ENCODE measurements at places on chromosomes 16 and 17.

DNA sequence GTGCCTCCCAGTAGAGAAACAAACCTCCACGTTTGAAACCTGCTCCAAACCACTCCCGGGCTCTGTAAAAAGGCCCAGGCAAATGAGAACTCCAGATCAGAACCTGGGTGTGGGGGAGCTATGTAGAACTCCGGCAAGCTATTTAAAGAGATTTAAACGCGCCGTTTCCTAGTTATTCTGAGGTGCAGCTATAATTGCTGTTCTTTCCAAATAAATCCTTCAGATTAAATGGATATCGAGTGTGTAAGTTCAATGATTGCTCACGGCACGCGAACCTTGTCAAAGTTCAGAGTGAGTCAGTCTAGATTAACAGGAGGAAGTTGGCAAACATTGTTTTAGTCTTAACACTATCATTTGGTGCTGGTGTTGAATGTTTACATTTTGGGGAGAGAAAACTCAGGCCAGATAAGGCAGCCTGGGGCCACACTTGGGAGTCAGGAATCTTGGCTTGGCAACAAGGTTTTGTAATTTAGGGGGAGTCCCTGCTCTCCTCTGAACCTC lies 92.9 kb upstream of the SALL1 start:
- DNase-seq, result no peak

GRCh38 chr16:66728804-66729203 lies 22.6 kb downstream of the DYNC1LI2 start:
- DNase-seq, result no peak

DNA sequence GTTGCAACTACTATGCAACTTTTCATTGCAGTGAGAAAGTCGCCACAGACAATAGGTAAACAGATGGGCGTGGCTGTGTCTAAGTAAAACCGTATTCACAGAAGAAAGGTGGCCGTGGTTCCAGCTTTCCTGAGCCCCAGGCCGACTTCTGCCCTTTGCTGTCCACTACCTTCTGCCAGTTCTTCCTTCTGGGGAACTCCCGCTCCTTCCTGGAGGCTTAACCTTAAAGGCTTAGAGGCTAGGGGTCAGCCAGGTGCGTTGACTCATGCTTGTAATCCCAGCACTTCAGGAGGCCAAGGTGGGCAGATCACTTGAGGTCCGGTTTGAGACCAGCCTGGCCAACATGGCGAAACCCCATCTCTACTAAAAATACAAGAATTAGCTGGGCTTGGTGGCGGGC lies 2.1 kb upstream of the SEPTIN12 start:
- no peak for DNase-seq

DNA sequence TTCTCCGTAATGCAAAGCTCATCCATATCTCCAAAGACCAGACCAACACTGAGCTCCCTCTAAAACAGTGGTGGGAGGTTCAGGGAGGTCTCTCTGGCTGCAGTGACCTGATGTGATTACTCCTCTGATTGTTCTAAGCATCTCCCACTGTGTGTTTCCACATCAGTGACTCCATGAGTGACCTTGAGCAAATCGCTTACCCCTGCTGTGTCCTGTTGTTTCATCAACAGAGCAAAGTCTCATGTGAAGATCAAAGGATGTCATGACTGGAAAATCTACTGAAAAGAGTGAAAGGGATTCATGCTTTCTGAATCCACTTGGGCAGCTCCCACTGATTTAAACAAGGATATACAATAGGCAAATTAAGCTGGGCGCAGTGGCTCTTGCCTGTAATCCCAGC lies 352.9 kb downstream of the TMEM114 start:
- no peak for DNase-seq

GRCh38 chr17:18231164-18231563 lies 5.7 kb downstream of the LLGL1 start:
- DNase-seq, result no peak

DNA sequence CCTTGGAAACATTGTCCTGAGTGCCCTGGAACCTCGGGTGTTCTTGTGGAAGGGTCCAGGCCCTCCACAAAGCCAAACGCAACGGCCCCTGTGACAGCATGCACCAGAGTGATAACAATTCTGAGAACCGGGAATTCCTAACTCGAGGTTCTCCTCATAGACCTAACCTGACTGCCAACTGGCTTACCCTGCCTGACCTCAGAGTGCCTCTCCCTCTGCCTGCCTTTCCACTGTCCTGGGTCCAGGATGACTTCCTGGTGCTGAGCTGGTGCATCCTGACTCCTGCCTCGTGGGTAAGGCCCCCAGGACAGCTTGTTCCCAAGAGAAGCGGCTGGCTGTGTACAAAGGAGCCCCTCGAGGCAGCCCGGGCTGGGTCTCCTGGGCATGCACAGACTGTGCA lies 51.8 kb downstream of the SRL start:
- no peak for DNase-seq

- DNase-seq, result no peak
These were observed 41.7 kb downstream of the CREBBP start for GRCh38 chr16:3838600-3839401.

- DNase-seq, result no peak
These were observed 1.7 kb upstream of the DBNDD1 start for GRCh38 chr16:90020838-90021382.

DNA sequence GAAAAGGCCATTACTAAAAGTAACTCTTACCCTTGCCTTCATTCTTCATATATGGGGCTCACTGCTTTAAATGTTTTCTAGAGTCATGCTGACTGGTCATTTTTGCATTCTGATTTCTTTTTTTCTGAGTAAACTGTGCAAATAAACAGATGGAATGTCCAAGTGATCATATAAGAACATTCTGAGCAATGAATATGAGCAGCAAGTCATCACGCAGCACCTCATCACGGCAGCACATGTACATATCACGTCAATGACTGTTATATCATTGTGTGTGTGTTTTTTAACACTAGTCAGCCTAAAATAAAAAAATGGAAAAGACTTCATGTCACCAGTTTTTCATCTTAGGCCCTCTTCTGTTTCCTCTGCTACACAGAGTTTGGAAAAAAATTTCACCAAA lies 490.0 kb upstream of the ZFHX3 start:
- no peak for DNase-seq

DNA sequence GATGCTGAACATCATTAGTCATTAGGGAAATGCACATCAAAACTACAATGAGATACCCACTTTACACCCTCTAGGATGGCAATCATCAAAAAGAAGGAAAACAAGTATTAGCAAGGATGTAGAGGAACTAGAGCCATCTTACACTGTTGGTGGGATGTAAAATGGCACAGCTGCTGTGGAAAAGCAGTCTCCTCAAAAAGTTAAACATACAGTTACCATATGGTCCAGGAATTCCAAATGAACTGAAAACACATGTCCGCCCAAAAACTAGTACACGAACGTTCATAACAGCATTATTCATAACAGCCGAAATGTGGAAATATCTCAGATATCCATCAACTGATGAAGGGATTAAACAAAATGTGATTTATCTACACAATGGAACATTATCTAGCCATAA lies 7.0 kb downstream of the FBF1 start:
- DNase-seq, result no peak

GRCh38 chr16:89619840-89620239 lies 6.4 kb downstream of the DPEP1 start:
- no peak for DNase-seq

DNA sequence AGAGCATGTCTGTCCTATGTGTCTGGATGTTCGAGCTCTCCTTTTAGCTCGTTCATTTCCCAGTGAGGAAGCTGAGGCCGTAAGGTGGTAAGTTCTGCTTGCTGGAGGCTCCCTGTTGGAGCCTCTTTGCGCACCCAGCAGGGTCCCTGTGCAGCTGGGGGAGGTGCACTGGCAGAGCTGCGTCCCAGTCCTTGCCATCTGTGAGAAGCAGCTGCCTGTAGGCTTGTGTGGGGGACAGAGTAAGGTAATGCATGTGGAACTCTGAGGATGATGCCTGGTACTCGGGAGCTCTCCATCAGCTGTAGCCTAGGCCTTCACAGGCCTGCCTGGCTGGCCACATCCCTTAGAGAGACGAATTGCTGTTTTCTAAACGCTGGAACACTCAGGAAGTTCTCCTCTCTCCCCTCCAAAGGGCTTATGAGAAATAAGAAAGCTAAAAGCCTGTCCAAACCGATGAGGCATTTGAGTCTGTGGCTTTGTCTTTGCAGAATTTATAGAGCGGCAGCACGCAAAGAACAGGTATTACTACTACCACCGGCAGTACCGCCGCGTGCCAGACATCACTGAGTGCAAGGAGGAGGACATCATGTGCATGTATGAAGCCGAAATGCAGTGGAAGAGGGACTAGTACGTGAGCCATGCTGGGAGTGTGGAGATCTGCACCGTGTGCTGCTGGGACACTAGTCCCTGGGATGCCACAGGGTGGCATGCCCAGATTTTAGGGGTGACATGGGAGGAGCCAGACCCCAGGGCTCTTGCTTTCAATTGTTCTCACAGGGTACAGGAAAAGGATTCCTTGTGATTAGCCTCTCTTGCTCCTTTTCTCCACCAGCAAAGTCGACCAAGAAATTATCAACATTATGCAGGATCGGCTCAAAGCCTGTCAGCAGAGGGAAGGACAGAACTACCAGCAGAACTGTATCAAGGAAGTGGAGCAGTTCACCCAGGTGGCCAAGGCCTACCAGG lies 1.6 kb downstream of the NDUFB10 start:
- DNase-seq, result no peak

GRCh38 chr16:82094942-82095540 lies 60.0 kb downstream of the HSD17B2 start:
- DNase-seq, result no peak

DNA sequence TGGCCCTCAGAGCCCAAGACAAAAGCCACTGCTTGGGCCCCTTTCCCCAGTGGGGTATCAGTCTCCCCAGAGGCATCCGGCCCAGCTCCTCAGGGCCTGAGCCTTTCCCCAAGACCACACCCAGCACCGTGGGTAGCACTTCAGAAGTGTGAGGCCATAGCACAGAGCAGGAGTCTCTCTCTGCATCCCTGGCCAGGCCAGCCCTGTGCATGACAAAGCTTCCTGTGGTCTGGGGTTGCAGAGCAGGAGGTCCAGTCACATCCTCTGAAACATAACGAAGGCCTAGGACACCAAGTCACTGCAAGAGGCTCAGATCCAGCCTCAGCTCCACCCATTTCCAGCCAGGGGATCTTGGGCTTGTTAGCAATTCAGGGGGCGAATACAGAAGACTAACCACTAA lies 56.8 kb upstream of the ZNF423 start:
- no peak for DNase-seq

DNA sequence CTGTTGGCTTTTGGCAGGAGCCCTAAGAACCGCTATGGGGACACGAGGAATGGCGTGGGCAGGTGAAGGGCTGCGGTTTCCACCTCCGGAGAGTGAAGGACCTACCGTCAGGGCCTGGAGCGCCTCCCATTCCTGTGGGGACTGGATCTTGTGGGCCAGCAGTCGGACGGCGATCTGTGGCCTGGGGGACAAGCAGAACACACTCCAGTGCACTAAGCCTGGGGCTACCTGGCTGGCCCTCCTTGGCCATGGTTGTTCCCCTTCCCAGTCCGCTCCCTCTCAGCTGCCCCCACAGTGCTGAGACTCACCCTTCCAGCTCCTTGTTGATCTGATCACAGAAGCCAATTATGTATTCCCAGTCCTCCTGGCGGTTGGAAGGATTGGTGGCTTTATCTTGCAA lies 15.0 kb downstream of the GGA3 start:
- DNase-seq, result no peak

- DNase-seq, result no peak
These were observed 22.3 kb upstream of the ZFPM1 start for GRCh38 chr16:88430524-88431446.

DNA sequence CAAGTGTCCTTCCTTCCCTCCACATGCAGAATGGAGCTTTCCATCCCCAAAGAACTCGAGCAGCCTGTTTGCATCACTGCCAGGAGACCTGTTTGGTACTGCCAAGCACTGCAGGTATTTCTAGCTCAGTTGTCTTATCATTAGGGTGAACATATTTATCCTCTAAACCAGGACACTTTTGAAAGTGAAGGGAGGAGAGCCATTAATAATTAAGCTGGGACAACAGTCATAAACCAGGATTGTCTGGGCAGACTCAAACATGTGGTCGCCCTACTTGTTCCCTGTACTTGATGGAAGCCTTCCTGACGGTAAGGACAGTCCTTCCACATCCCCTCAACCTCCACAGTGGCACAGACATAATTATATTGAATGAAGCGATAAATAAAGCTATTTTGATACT lies 67.4 kb downstream of the PRKCA start:
- DNase-seq, result no peak

- DNase-seq, result no peak
These were observed 15.2 kb downstream of the CD300LF start for GRCh38 chr17:74697515-74697914.
